ENCODE measurements at places on chromosomes 11 and 22.

DNA sequence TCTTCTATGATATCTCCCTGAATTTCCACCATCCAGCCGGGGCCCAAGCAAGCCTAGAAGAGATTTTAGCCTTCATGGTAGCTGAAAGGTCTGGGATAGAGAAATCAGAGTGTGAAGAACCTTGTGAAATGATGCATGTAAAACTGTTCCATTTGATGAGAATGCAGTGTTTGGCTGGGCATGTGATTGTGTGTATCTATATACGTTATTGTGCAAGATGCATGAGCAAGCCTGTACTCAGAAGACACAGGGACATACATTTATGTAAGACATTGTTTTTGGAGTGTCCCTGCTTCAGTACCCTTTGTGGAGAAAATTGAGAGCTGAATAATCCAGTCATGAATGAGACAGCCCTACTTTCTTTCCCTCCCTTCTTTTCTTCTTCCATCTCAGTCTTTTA is 15.2 kb upstream of the OR52K2 start:
- no peak for DNase-seq

DNA sequence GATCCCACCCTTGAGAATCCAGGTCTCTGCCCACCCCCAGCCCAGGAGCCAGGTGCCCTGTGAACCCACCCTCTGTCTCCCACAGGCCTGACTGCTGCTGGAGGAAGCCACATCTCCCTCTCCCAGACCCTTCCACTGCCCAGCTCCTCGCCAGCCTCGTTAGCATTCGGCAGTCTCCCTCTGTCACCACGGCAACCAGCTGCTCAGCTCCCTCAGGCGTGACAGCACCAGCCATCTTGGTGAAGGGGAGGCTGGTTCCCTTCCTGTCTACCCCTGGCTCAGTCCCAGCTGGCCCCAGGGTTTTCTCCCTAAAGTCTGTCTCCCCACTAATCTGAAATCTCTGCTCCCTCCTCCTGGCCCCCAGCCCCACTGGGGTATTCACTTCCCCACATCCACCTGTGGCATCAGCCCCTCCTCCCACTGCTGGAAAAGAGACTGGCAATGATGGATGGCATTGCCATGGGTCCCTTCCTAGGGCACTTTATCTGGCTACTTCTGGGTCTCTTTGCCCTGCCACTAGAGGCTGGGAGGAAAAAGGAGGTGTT is 28.1 kb downstream of the NRXN2 start:
- DNase-seq, result no peak

DNA sequence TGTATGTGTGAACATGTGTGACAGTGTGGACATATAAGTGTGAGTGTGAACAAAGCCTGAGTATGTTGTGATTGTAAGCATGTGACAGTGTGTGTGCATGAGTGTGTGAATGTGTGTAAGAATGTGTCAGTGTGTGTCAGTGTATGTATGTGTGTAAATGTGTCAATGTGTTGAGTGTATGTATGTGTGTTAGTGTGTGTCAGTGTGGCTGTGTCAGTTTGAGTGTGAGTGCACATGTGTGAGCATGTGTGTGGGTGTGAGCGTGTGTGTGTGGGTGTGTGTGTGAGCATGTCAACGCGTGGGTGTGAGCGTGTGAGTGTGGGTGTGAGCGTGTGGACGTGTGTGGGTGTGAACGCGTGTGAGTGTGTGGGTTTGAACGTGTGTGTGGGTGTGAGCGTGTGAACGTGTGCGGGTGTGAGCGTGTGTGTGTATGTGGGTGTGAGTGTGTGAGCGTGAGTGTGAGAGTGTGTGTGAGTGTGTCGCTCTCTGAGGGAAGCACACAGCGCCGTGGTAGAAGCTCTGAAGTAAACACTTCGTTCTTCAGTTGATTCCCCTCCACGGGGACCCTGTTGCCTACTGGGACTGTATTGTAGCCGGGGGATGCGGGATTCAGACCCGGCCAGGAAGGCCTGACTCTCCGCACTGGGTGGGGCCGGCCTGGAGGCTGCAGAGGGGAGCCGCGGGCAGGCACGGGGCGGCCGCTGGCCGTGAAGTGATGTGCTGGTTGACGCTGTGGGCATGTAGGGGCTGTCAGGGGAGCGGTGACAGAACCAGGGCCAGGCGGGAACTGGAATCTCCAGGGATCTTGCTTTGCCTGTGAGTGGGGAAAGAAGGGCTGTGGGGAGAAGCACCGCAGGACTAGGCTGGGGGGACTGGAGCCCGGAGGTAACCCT is 21.1 kb downstream of the RPS6KA4 start:
- no peak for DNase-seq

- no peak for DNase-seq
These were observed 17.1 kb upstream of the CSRP3 start for GRCh38 chr11:19218786-19219460.

DNA sequence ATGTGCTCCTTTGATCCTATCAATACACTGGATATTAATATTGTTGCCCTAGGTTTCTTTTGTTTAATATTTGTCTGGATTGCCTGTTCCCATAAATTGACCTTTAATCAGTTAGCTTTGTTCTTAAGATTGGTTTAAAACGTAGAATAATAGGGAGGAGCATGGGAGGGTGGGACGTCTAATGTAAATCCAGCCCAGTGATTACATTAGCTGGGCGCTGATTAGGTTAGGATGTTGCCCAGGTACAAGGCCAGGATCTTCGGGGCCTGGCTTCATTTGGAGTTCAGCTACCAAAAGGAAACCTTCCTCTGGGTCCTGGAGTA is at the start of gene SRSF8:
SRSF8 (plus strand) TSS at position 204 of the 323 bp plus-strand sequence. CDS start 308 bp downstream, outside the sequence.
- no peak for DNase-seq

DNA sequence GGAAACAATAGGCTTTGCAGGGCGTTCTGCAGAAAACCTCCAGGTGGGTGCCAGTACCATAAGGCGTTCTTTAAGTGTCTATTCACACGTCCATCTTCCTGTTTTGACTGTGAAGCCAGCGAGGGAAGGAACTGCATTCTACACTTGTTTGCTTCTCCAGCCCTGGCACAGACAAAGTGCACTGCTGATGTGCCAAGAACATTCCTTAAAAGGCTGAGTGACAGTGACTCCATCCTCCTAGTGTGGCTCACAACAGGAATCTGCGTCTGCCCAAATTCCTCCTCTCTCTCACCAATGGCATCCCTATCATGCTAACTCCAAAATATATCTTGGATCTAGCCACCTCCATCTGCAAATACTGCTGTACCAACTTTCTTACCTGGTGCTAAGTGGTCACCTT is 407.4 kb upstream of the SYN3 start:
- no peak for DNase-seq

GRCh38 chr11:42762348-42762747 is 549.4 kb upstream of the API5 start:
- DNase-seq, result no peak

GRCh38 chr11:114050258-114050927 is 9.1 kb upstream of the ZBTB16 start:
- no peak for DNase-seq

DNA sequence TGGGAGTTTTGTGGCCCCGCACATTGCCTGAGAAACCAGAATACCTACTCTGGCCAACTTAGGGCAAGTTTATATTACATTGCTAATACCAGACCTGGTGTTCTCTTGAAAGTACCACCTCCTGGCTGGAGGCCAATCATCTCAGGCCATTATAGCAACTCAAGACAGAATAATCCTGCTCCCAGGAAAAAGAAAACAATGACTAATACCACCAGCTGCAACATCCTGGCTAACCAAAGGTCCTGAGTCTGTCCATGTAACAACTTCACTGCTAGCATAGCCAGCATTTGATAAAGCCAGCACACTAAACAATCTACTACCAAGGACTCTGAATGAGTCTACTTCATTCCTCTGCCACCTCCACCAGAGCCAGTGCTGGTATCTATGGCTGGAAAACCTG is 1298.7 kb upstream of the CNTN5 start:
- DNase-seq, result no peak

DNA sequence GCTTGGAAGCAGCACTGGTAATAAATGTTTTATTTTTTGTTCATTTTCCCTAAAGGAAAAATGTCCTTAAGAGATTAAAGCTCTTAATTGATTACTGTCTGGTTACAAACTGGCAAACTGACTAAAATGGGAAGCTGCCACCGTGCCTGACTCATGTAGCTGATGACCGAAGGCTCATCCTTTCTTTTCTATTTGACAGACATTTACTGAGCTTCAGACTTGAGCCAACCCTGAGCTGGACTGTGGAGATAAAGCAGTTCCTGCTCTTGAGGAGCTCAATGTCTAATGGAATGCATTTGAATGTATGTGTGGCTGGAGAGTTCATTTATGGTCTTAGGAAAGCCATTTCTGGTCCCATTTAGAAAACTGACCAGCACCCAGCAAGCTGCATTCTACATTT is 91.3 kb downstream of the RNF169 start:
- DNase-seq, result no peak

DNA sequence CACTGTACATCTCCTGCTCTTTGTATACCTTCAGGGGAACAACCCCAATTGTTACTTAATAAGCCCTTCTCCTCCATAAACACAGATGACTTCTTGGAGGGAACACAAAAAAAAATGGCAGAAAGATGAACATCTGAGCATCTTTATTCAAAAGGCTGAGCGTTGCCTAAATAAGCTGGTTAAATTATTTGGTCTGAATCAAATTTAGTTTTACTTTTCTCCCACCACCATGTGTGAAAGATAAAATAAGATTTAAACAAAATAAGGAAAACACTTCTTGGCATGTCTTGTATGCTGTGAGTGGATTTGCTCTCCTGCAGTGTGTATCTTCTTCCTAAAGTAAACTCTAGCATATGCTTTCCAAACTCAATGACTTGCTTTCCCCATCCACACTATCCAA is 137.9 kb downstream of the DCDC1 start:
- no peak for DNase-seq

GRCh38 chr11:76074148-76075095 is 131.9 kb downstream of the WNT11 start:
- DNase-seq, result no peak

Measured in stimulated activated CD4-positive, alpha-beta T cell treated with anti-CD3 and anti-CD28 coated beads, Interleukin-15, amount 100 ng/mL, for 1 hour (primary cell).